Stimulated activated CD8-positive, alpha-beta memory T cell treated with anti-CD3 and anti-CD28 coated beads, Interleukin-4, amount 100 ng/mL, for 4 hours (primary cell): ENCODE measurements at places on chromosomes 13 and 19.

DNA sequence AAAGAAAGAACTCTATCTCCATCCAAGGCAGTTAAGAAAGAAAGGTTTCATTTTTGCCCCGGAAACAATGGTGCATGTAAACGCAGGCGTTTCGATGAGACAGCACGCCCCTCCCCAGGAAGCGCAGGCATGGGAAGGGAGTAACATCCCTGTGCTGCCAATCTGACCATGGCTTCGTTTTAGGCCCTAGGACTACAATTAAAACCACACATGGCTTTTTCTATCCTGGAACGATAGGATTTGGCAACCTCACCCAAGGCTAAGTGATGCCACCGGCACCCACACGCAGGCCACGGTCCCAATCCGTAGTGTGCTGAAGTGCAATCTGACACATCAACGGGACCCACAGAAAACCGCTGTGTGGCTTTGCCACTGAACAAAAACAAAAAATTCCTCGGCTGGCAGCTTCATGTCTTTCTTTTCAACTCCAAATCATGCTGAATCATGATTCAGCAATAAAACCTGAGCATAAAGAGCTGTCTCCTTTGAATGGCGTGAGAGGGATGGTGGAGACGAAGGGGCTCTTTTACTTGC lies 24.2 kb downstream of the RANBP3 start:
- DNase-seq: no peak

DNA sequence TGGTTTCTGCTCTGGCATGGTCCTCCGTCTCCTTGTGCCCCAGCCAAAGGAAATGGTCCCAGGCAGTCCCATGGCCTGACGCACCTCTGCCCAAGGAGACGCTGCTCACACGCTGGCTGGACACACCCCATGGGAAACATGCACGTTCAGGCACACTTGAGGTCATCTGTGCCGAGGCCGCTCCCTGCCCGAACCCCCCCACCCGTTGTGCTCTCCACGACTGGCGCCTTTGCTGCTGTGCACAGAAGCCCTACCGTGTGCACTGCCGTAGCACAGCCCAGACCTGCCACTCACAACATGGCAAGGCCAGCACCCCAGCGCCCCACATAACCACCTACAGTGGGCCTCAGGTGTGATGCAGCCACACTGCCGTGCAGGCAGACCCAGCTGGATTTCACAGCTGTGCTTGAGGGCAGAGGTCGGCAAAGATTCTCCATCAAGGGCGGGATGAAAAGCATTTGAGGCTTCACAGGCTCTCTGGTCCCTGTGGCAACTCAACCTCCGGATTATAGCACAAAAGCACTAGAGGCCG lies 65.7 kb downstream of the SPACA7 start:
- no peak for DNase-seq

DNA sequence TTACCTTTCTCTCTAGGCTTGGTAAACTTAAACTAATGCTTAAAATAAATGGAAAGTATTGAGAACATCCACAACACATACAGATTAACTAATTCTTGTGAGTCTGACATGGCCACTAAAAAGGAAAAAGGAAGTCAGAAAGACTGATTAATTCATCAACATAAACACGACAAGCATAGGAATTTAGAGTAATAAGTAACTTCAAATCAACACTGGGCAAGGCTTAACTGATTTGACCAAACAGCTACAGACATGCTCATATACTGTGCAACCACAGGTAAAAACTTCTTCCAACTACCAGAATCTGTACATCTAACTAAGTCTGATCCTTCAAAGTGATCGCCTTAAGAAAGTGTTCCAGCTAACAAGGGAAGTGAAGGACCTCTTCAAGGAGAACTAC lies 20.5 kb downstream of the UGGT2 start:
- no peak for DNase-seq

DNA sequence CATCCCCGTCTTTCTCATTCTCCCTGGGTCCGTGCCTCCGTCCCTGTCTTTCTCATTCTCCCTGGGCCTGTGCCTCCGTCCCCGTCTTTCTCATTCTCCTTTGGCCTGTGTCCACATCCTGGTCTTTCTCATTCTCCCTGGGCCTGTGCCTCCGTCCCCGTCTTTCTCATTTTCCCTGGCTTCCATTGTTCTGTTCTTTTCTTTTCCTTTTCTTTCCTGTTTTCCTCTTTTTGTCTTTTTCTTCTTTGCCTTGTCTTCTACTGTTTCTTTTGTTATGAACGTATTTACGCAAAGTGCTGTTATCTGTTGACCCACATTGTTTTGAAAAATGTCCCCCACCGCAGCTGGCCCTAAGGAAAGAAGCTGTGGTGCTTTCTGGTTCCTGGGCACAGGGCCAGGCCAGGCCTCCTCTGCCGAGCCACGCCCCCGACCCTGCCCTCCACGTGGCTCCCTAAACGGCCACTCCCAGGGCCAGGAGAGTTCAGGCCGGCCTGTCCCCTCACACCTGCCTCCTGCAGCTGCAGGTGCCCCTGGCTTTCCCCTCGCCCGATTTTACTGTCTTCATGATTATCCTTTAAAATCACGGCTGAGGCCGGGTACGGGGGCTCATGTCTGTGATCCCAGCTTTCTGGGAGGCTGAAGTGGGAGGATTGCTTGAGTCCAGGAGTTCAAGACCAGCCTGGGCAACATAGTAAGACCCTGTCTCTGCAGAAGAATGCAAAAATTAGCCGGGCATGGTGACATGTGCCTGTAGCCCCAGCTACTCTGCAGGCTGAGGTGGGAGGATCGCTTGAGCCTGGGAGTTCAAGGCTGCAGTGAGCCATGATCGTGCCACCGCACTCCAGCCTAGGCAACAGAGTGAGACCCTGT lies 14.0 kb upstream of the TMPRSS9 start:
- no peak for DNase-seq

GRCh38 chr19:51185069-51185867 lies 39.6 kb upstream of the CD33 start:
- DNase-seq: no peak

GRCh38 chr19:38134540-38135149 lies 89.4 kb downstream of the DPF1 start:
- no peak for DNase-seq

- DNase-seq: no peak
Measured at GRCh38 chr19:18161636-18162002, 8.7 kb downstream of the PIK3R2 start.
